Tibial nerve (tissue), 4 donors: ENCODE measurements at places on chromosomes 6 and 20. TPM values are rescaled to one million over a fixed set of nuclear protein-coding genes. Genes with fewer than 3 reads are reported as not detected.

DNA sequence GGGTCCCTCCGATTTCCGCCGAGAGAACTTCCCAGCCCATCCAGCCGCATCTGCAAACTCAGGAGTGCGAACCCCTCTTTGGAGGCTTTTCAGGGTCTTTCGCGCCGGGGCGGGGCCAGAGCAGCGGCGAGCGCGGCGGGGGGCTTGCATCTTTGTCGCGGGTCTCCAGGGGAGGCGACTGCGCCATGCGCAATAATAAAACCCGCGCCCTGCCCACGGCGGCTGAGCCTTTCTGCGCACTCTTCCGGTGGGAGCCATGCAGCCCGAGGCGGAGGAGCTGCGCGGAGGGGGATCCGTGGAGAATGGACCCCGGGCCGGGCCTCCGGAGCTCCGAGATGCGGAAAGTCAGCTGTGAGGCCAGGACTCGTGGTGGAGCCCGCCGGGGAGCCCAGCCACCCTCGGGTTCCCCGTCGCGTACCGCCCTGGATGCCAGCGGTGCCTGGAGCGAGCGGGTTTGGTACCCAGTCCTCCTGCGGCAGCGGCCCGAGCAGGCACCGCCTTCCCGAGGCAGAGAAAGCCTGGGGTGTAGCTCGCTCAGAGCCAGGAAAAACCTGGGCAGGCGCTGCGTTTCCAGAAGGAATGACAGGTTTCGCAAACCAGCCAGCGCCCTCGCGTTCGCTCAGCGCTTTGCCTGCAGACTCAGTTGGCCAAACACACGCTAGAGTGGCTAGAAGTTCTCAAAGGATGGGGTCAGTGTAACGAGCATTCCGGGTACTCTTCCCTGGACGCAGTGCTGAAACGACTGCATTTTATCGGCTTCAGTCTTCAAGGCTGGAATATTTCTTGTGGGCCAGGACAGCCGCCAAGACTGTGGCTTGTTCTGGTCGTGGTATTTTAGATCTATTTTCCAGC is 1.2 kb downstream of the AKAP12 start:
- H3K27ac ChIP-seq, result peak overlapping the region; percentile 86
- H3K4me3 ChIP-seq, result peak overlapping the region; percentile 76
- peaks cover 5% of the 10 kb centered on the region for H3K4me1 ChIP-seq
- H3K36me3 ChIP-seq, result no peaks in the 10 kb centered on the region
- no peaks in the 10 kb centered on the region for H3K27me3 ChIP-seq
- DNase-seq, result peak; percentile 37

- H3K36me3 ChIP-seq, result no peaks in the 10 kb centered on the region
- no peak overlapping the region for H3K27ac ChIP-seq
- no peak overlapping the region for H3K4me3 ChIP-seq
- DNase-seq, result no peak
- H3K4me1 ChIP-seq, result peaks cover 6% of the 10 kb centered on the region
- no peaks in the 10 kb centered on the region for H3K27me3 ChIP-seq
These were observed 151.9 kb downstream of the CDKAL1 start for GRCh38 chr6:20686142-20686541.

GRCh38 chr6:1389369-1390132 is at the start of gene FOXF2:
Gene FOXF2, plus strand, starts transcription at chr6:1389576. Its CDS starts 372 bp downstream, at chr6:1389948.
- peak within 1 kb of the TSS; percentile 28 for H3K4me3 ChIP-seq
- no peak within 1 kb of the TSS for H3K27ac ChIP-seq
- peaks cover 7% of the 10 kb centered on the region for H3K4me1 ChIP-seq

DNA sequence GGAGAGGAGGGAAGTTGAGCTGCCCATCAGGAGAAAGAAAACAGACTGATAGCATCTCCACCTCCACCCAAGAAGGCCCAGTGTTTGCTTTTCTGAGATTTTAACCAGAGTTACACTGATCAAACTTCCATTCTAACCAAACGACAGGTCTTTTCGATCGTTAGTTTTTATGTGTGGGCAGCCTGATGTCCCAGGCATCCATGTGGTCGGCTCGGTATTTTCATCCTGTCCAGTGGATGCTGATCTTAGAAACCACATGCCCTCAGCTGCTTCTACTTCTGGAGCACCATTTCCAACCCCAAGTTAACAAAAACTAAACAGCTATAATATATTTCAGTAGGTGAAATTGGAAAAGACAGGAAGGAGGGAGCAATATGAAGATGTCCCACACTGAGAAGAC is 536.8 kb upstream of the JAG1 start:
- DNase-seq, result no peak
- no peak overlapping the region for H3K27ac ChIP-seq
- no peaks in the 10 kb centered on the region for H3K4me1 ChIP-seq
- no peak overlapping the region for H3K4me3 ChIP-seq

- no peaks in the 10 kb centered on the region for H3K27me3 ChIP-seq
- H3K4me1 ChIP-seq, result peaks cover 11% of the 10 kb centered on the region
- peak overlapping the region; percentile 96 for H3K4me3 ChIP-seq
- DNase-seq, result no peak
- peak overlapping the region; percentile 87 for H3K27ac ChIP-seq
These were observed 764 bp downstream of the DNTTIP1 start for GRCh38 chr20:45792317-45793118.

- no peaks in the 10 kb centered on the region for H3K27me3 ChIP-seq
- no peaks in the 10 kb centered on the region for H3K4me1 ChIP-seq
- no peak for DNase-seq
- no peak overlapping the region for H3K4me3 ChIP-seq
These were observed 34.7 kb downstream of the STXBP5 start for GRCh38 chr6:147238906-147239305.

GRCh38 chr20:57649617-57650015 is 29.4 kb upstream of the ZBP1 start:
- no peak overlapping the region for H3K27ac ChIP-seq
- no peak overlapping the region for H3K4me3 ChIP-seq
- no peaks in the 10 kb centered on the region for H3K4me1 ChIP-seq
- peaks cover 9% of the 10 kb centered on the region for H3K36me3 ChIP-seq
- no peak for DNase-seq

GRCh38 chr6:24847402-24847801 is 48.7 kb upstream of the ARMH2 start:
- no peak overlapping the region for H3K4me3 ChIP-seq
- no peaks in the 10 kb centered on the region for H3K27me3 ChIP-seq

- H3K27ac ChIP-seq, result no peak overlapping the region
- H3K4me3 ChIP-seq, result no peak overlapping the region
- H3K36me3 ChIP-seq, result peaks cover 58% of the 10 kb centered on the region
- DNase-seq, result no peak
These were observed 11.1 kb downstream of the UCKL1 start for GRCh38 chr20:63945031-63945658.

- no peaks in the 10 kb centered on the region for H3K36me3 ChIP-seq
- no peak overlapping the region for H3K4me3 ChIP-seq
- no peaks in the 10 kb centered on the region for H3K27me3 ChIP-seq
- DNase-seq, result no peak
These were observed 30.4 kb downstream of the KCNB1 start for GRCh38 chr20:49452011-49452482.

- H3K27ac ChIP-seq, result no peak overlapping the region
- H3K4me3 ChIP-seq, result no peak overlapping the region
- H3K36me3 ChIP-seq, result no peaks in the 10 kb centered on the region
- H3K4me1 ChIP-seq, result no peaks in the 10 kb centered on the region
These were observed 5.2 kb upstream of the C20orf203 start for GRCh38 chr20:32678948-32679347.

GRCh38 chr20:36158160-36158741 is 3.7 kb downstream of the EPB41L1 start:
- no peak for DNase-seq
- no peaks in the 10 kb centered on the region for H3K36me3 ChIP-seq
- no peak overlapping the region for H3K27ac ChIP-seq
- H3K4me3 ChIP-seq, result no peak overlapping the region
- no peaks in the 10 kb centered on the region for H3K27me3 ChIP-seq
- H3K4me1 ChIP-seq, result no peaks in the 10 kb centered on the region

- DNase-seq, result no peak
- no peak overlapping the region for H3K27ac ChIP-seq
- H3K27me3 ChIP-seq, result peaks cover 16% of the 10 kb centered on the region
- no peaks in the 10 kb centered on the region for H3K36me3 ChIP-seq
- H3K4me1 ChIP-seq, result peaks cover 46% of the 10 kb centered on the region
These were observed 7.3 kb downstream of the SIM1 start for GRCh38 chr6:100457311-100457990.

DNA sequence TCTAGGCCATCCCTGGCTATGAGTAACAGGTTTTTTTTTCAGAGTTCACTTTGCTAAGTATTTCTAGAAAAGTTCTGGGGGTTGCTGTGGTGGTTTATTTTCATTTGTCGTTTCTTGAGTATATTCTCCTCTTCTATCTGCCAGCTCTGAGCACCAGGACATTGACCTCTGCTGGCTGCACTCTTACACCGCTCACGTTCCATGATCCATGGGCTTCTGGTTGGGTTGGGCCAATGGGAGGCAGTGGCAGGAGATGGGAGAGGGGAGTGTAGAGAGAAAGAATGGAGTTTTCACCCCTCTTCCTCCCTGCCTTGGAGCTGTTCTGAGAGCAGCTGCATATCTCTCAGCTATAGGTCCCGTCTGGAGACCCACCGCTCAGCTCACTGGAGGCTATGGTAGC is 161.0 kb upstream of the ATXN1 start:
- no peak for DNase-seq
- no peaks in the 10 kb centered on the region for H3K27me3 ChIP-seq
- no peaks in the 10 kb centered on the region for H3K36me3 ChIP-seq
- H3K4me1 ChIP-seq, result no peaks in the 10 kb centered on the region
- H3K27ac ChIP-seq, result no peak overlapping the region

- H3K4me1 ChIP-seq, result no peaks in the 10 kb centered on the region
- H3K4me3 ChIP-seq, result no peak overlapping the region
- H3K36me3 ChIP-seq, result no peaks in the 10 kb centered on the region
- no peaks in the 10 kb centered on the region for H3K27me3 ChIP-seq
- DNase-seq, result no peak
These were observed 11.4 kb upstream of the RCAN2 start for GRCh38 chr6:46502486-46503119.

DNA sequence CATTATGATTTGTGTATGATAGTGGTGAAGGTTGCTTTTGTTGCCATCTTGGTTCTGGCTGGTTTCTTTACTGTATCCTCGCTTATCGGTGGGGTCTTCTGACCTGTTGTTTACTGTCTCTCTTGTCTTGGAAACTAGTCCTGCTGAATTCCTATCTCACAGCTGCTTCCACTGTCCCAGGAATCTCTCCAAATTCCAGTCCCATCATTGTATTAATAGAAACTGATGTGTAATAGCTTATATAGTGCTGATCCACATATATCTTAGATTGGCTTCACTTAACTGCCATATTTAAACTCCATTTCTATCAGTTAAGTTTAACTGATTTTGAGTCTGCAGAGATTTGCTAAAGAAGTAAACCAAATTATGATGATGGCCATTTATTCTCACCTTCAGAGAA is 5.9 kb downstream of the GTF2H5 start:
- peak overlapping the region; percentile 80 for H3K27ac ChIP-seq
- no peaks in the 10 kb centered on the region for H3K27me3 ChIP-seq
- H3K4me3 ChIP-seq, result no peak overlapping the region
- peaks cover 11% of the 10 kb centered on the region for H3K4me1 ChIP-seq
- H3K36me3 ChIP-seq, result peaks cover 9% of the 10 kb centered on the region

DNA sequence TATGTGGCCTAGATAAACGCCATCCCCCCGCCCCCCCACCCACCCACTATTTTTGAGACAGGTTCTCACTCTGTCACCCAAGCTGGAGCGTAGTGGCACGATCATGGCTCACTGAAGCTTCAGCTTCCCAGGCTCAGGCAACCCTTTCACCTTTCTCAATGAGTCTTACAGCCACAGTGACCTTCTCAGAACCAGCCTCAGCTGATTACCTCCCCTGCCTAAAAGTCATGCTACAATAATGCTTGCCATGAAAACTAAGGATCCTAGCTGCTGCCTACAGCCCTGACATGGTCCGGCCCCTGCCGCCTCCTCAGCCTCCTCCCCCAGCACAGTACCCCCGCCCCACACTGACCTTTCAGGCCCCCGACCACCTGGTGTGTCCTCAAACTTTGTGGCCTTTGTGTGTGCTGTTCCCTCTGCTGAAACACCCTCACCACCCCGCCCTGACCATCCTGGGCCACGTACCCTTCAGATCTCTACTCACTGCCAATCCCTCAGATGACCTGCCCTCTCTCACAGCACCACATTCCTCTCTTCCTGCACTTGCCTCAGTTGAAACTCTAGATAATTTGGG is 31.3 kb downstream of the PNPLA1 start:
- H3K27me3 ChIP-seq, result no peaks in the 10 kb centered on the region
- no peaks in the 10 kb centered on the region for H3K36me3 ChIP-seq
- DNase-seq, result no peak

GRCh38 chr6:18036781-18037180 is 49.3 kb upstream of the KIF13A start:
- no peaks in the 10 kb centered on the region for H3K36me3 ChIP-seq
- H3K4me1 ChIP-seq, result peaks cover 8% of the 10 kb centered on the region
- no peak overlapping the region for H3K27ac ChIP-seq
- no peaks in the 10 kb centered on the region for H3K27me3 ChIP-seq

DNA sequence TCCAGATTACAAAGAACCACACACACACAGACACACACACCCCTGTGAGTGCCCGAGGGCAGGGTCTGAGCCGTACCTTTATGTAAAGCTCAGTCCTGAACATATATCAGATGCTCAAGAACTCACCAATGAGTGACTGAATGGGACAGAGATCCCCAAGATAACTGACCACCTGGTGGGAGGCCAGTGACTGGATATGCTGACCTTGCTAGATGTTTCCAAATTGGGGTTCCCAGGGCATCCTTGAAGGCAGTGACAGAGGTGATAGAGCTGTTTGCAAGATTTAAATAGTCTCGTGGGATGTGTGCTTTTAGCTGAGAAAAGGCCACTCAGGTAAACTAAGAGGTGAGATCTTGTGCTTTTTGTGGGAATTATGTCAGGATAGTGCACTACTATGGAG is 39.3 kb downstream of the KCNK17 start:
- no peaks in the 10 kb centered on the region for H3K27me3 ChIP-seq
- no peak overlapping the region for H3K27ac ChIP-seq
- DNase-seq, result no peak
- peaks cover 6% of the 10 kb centered on the region for H3K4me1 ChIP-seq

DNA sequence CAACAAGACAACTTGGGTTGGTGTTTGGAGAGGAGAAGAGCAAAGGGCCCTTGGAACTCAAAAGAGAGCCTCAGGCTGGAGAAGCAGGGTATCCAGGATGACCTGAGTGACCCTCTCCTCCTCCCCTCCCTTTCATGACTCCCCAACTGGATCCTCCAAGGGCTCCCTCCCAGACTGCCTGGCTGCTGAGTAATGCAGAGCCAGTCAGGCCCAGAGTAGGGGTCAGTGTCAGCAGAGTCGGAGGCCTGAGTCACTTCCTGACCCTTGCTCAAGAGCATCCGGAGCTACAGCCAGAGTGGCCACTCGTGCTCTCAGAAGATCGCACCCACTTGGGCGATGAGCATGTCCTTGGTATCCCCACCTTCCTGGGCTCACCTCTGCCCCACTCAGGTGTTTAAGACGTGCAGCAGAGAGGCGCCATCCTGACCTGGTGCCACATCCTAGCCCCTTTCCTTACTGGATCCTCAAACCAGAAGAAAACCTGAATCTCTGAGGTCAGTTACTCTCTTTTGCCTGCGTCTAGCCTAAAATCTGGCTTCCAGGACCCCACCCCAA is 2.8 kb upstream of the MAPK13 start:
- no peaks in the 10 kb centered on the region for H3K36me3 ChIP-seq
- no peak overlapping the region for H3K4me3 ChIP-seq
- no peak for DNase-seq
- peaks cover 27% of the 10 kb centered on the region for H3K4me1 ChIP-seq
- H3K27ac ChIP-seq, result no peak overlapping the region

The KHDC1L gene
- not detected for total RNA-seq

The BANF2 gene
- total RNA-seq, result not detected

The BPIFB4 gene
- total RNA-seq, result not detected

The LYRM4 gene
- 24.9 TPM for total RNA-seq

The CAGE1 gene
- not detected for total RNA-seq

The SLC16A10 gene
- total RNA-seq, result 0.20 TPM

The BPIFB1 gene
- not detected for total RNA-seq

The ADGRF4 gene
- total RNA-seq, result not detected

The TP53TG5 gene
- not detected for total RNA-seq
